Testis (tissue), 5 donors: ENCODE measurements at places on chromosomes 12 and 14.

GRCh38 chr12:128338386-128339125 lies 71.6 kb downstream of the TMEM132C start:
- no peaks in the 10 kb centered on the region for H3K27me3 ChIP-seq
- no peak overlapping the region for H3K4me3 ChIP-seq
- H3K36me3 ChIP-seq: no peaks in the 10 kb centered on the region
- peaks cover 33% of the 10 kb centered on the region for H3K4me1 ChIP-seq
- peak; percentile 39 for DNase-seq

DNA sequence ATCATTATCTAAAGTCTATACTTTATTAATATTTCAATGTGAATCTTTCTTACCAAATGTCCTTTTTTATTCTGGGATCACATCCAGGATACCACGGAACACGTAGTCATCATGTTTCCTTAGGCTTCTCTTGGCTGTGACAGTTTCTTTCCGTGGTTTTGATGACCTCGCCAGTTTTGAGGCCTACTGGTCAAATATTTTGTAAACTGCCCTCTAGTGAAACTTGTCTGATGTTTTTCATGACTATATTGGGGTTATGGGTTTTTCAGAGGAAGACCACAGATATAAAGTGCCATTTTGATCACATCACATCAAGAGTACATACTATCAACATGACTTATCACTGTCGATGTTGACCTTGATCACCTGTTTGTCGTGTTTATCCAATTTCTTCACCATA lies 14.1 kb upstream of the SERPINA6 start:
- H3K4me1 ChIP-seq: no peaks in the 10 kb centered on the region
- no peaks in the 10 kb centered on the region for H3K27me3 ChIP-seq
- H3K4me3 ChIP-seq: no peak overlapping the region
- H3K27ac ChIP-seq: no peak overlapping the region

DNA sequence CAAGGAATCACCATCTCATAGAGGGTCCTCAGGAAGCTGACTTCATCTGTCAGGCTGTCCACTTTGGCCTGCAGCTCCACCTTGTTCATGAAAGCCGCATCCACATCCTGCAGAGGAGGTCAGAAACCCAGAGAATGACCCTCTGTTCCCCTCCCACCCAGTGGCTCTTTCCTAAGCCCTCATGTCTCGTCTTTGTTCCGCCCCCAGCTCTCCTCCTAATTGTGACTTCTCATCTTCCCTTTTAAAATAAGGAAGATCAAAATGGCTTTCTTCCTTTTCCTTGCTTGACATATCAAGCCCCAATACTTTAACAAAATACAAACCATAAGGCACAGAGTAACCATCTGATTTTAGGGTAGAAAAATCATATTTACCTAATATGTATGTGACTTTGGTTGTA lies 4.4 kb downstream of the KRT76 start:
- H3K36me3 ChIP-seq: no peaks in the 10 kb centered on the region
- no peaks in the 10 kb centered on the region for H3K4me1 ChIP-seq
- no peak for DNase-seq
- H3K27ac ChIP-seq: no peak overlapping the region
- H3K4me3 ChIP-seq: no peak overlapping the region

DNA sequence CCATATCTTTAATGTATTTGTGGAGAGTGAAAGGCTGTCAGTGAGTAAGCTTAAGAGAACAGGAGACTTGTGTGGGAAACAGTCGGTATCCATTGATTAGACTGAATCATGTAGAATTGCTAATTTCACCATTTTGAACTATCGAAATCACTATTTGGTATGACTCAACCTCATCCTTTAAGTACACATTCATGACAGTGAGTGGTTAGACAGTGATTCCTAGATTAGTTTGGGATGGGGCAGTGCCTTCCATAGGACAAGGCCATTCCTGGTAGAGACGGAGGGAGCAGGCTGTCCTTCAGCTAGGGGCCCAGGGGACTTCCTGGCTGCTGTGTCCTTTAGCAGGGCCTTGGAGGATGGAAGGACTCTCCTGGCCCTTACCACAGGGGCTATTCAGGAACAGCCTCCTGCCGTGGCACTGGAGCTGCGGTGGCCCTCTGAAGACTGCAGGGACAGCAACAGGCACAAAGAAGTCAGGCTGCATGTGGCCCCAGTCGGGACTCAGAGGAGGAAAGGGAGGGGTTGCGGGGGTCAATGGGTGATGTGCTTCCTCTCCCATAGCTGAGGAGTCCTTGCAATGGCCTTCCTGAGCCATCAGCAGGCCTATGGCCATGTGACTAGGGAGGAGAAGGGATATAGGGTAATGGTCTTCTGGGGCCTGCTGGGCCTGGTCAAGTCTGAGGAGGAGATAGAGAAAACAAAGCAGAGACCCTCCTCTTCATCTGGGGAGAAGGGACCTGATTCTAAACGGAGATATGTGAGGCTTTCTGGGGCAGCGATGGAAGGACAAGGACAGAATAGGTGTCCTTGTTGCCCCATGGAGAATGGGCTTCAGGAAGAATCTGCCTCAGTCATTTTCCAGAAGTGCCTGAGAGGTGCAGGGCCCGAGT lies 11.2 kb downstream of the SERPINA1 start:
- no peaks in the 10 kb centered on the region for H3K27me3 ChIP-seq
- no peaks in the 10 kb centered on the region for H3K4me1 ChIP-seq
- H3K4me3 ChIP-seq: no peak overlapping the region
- DNase-seq: no peak

DNA sequence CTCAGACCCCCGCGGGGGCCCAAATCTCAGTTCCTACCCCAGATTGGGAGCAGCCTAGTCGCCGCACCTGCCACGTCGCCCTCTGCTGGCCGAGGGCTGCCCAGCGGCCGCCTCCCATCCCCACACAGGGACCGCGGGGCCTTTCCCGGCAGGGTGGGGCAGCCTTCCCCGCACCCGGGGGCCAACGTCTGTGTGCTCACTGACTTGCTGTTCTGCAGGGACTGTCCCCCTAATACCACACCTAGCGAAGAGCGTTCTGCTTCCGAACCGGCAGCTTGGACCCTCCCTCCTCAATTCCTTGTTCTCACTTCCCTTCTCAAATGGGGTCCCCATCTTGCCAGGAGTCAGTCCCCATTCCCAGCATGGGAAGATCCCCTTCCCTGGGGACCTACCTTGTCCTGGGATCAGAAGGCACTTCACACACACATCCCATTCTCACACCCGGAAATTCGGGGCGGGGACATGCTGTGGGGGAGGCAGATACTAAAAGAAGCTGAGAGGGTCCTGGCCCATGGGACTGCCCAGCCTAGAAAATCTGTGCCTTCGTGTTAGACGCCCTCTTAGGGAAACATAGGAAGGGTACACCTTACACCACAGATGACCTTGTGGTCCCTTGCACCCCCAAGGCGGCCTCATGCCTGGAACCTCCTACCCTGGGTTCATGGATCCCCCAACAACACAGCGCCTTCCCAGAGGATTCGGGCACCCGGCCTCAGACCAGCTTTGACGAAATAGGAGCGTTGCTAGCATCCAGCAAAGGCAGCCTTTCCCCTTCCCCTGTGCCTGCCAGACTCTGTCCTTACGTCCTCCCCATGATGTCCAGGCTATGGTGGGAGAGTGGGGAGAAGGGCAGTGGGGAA lies 16.4 kb downstream of the ACVRL1 start:
- peaks cover 10% of the 10 kb centered on the region for H3K4me1 ChIP-seq
- DNase-seq: peak; percentile 53
- H3K27ac ChIP-seq: no peak overlapping the region
- no peaks in the 10 kb centered on the region for H3K36me3 ChIP-seq
- no peak overlapping the region for H3K4me3 ChIP-seq

DNA sequence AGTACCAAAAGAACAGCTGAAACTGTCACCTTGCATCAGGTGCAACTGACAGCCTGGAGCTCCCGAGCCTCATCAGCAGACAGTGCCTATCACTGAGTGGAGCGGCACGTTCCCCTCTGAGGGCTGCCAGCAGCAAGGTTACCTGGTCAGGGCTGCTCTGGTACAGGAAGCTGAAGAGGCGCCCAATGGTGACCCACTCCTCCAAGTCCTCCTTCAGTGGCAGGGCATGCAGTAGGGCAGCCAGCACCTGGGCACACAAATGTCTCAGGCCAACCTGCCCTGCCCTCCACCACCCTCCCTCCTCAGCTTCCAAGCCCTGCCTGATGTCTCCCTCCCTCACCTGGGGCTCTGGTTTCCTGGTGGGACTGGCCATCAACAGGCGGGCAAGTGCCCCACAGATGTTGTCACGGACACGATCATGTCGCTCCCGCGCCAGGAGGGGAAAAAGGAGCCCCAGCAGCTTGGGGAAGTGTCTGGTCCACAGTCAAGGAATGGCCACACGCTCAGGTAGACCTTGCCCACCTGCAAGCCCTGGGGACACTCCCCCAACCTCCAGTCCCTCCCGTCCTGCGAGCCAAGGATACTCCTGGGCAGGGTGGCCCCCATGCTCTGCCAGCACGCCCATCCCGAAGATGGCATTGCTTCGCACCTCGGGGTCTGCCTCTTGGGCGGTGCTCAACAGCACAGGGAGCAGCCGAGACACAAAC lies 7.1 kb downstream of the IPO4 start:
- no peaks in the 10 kb centered on the region for H3K4me1 ChIP-seq
- H3K36me3 ChIP-seq: no peaks in the 10 kb centered on the region
- no peak overlapping the region for H3K4me3 ChIP-seq
- H3K27ac ChIP-seq: no peak overlapping the region

GRCh38 chr14:41016213-41016612 lies 590.5 kb upstream of the LRFN5 start:
- H3K36me3 ChIP-seq: no peaks in the 10 kb centered on the region
- no peak overlapping the region for H3K27ac ChIP-seq
- H3K4me1 ChIP-seq: no peaks in the 10 kb centered on the region
- no peak for DNase-seq

GRCh38 chr12:131832321-131833231 lies 4.4 kb downstream of the MMP17 start:
- H3K36me3 ChIP-seq: no peaks in the 10 kb centered on the region
- no peak overlapping the region for H3K4me3 ChIP-seq
- peaks cover 20% of the 10 kb centered on the region for H3K4me1 ChIP-seq
- H3K27ac ChIP-seq: peak overlapping the region; percentile 7
- no peaks in the 10 kb centered on the region for H3K27me3 ChIP-seq

GRCh38 chr12:3741882-3742672 lies 10.8 kb downstream of the CRACR2A start:
- H3K4me3 ChIP-seq: no peak overlapping the region
- H3K4me1 ChIP-seq: no peaks in the 10 kb centered on the region
- no peak overlapping the region for H3K27ac ChIP-seq
- H3K27me3 ChIP-seq: no peaks in the 10 kb centered on the region

DNA sequence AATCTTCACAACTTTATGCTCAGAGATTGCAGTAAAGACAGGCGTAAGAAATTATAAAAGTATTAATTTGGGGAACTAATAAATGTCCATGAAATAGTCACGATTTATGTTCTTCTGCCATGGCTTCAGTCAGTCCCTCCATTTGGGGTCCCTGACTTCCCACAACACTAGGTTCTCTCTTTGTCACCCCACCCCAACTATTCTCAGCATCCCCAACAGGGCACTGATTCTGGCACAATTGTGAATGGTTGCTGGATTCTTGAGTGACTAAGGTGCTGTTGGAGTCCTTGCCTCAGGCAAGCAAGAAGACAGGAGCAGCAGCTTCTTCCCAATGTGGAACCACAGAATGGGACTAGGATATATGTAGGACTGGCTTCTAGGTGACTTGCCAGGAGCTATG lies 15.3 kb downstream of the KRT76 start:
- no peak for DNase-seq
- H3K4me1 ChIP-seq: no peaks in the 10 kb centered on the region
- H3K4me3 ChIP-seq: no peak overlapping the region
- H3K27me3 ChIP-seq: no peaks in the 10 kb centered on the region

- no peak for DNase-seq
- no peak overlapping the region for H3K4me3 ChIP-seq
- no peaks in the 10 kb centered on the region for H3K27me3 ChIP-seq
- H3K4me1 ChIP-seq: peaks cover 20% of the 10 kb centered on the region
- no peak overlapping the region for H3K27ac ChIP-seq
Observed at GRCh38 chr12:108697905-108698304, 33.4 kb downstream of the CORO1C start.

GRCh38 chr12:97425802-97426491 lies 36.7 kb upstream of the RMST start:
- DNase-seq: no peak
- H3K27ac ChIP-seq: no peak overlapping the region
- peaks cover 6% of the 10 kb centered on the region for H3K4me1 ChIP-seq

DNA sequence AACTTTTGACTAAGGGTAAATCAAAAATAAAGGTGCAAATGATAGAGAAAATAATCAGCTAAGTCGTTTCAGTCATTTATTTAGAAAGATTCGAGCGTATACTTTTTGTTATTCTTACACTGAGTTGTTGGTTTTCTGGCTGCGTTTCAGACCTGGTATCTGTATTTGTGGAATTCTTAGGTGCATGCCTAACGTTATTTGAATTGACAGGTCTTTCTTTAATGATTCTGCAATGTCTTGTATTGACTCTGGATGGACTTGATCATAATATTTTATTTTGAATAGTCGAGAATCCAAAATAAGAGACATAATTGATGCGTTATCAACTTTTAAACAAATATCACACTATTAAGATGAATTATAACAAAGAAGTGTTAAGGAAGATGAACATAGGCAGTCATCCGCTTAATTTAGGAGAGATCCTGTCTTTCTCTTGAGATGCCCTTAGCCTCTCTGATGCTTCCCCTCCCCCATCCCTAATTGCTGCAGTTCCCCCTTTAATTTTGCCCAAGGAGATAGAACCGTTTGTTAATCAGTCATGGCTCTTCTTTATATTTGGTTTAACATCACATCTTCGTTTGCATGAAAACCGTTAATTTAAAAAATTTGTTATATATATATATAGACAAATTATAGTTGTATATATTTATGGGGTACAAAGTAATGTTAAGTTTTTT lies 1.8 kb downstream of the ALX1 start:
- H3K4me1 ChIP-seq: peaks cover 4% of the 10 kb centered on the region
- no peak for DNase-seq
- no peaks in the 10 kb centered on the region for H3K36me3 ChIP-seq
- H3K27me3 ChIP-seq: peaks cover 8% of the 10 kb centered on the region
- H3K27ac ChIP-seq: no peak overlapping the region

GRCh38 chr12:121713793-121714192 lies 1.2 kb downstream of the TMEM120B start:
- H3K4me3 ChIP-seq: no peak overlapping the region
- no peaks in the 10 kb centered on the region for H3K27me3 ChIP-seq
- no peak overlapping the region for H3K27ac ChIP-seq
- H3K36me3 ChIP-seq: no peaks in the 10 kb centered on the region
- H3K4me1 ChIP-seq: peaks cover 19% of the 10 kb centered on the region

DNA sequence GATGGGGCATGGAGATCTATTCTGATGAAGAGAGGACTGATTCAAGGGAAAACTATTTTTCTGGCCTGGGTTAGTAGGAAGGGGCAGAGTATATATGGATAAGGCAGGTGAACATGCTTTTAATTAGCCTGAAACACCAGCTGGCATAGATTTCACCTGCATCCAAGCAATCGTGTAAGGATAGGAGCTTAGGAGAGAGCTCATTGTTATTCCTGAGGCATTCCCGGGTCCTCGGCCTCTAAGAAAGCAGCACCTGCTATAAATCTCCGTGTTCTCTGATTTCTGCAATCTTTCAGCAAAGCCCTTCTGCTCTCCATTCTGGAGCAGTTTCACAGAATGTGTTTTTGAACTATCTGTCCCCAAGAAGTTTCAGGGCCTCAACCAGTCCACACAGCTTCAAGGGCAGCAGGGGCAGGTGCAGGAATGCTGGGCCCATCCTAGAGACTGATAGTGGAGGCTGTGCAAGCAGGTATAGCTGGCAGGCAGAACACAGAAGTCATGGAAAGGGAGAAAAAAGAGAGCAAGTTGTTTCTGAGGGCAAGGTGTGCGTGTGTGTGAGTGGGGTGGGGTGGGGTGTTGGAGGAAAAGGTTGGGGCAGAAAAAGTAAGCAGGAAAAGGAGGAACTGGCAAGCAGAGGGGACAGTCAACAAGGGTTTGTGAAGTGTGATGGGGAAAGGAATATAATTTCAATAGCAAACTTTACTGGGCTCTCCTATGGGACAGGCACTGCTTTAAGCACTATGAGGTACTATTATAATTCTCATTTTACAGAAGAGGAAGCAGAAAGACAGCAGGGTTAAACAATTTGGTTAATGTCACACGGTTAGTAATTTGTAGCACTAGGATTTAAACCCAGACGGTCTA lies 203.7 kb upstream of the SSTR1 start:
- H3K27me3 ChIP-seq: no peaks in the 10 kb centered on the region
- H3K4me3 ChIP-seq: no peak overlapping the region
